Suppressor macrophage treated with lipopolysaccharide for 1 hour (primary cell): ENCODE measurements at places on chromosomes 7 and 10.

DNA sequence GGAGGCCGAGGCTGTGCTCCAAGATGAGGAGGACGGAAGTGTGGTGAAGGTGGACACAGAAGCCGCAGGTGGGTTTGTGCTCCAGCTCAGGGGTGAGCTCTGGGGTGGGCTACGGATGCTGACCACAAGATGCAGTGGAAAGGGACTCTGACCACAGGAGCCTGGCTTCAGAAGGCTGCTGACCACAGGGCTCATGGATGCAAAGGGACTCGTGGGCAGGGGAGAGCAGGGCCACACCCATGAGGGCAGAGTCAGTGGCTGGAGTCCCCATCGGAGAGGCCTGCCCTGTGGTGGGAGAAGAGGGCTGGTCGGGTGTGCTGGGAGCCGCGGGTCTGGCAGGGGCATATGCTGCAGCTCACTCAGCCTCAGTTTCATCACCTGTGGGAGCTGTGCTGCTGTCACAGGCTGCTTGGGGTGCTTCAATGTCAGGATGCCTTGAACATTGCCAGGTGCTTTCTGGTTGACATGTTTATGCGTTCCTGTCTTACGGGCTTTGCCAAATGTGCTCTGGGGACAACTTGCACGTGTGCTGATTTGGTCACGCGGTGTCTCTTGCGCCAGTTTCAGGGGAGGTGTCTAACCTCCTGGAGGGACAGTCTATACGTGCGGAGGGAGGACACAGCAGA lies 13.7 kb downstream of the SCART1 start:
- DNase-seq: no peak

DNA sequence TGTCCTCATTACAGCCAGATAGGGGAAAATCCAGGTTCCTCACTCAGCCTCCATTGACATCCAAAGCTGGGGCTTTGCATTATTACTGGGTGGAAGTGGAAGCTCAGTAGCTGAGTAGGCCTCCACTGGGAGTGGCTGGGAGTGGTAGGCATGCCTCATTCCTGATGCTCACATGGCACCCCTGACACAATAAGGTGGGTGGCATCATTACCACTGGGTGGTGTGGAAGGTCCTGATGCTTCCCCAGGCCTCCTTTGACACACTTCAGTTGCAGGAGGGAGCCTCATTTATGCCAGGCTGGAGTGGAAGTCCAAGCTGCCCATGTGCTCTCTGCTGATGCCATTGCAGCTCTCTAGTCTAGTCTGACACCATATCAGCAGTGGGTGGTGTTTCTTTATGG lies 48.2 kb upstream of the GPR141 start:
- peak; percentile 77 for DNase-seq

GRCh38 chr10:68348265-68348741 lies 15.6 kb upstream of the PBLD start:
- DNase-seq: peak; percentile 51

- peak; percentile 49 for DNase-seq
These were observed 70.1 kb upstream of the CABCOCO1 start for GRCh38 chr10:61592581-61592980.

GRCh38 chr7:79452495-79453265 lies 787 bp downstream of the MAGI2 start:
- DNase-seq: no peak

DNA sequence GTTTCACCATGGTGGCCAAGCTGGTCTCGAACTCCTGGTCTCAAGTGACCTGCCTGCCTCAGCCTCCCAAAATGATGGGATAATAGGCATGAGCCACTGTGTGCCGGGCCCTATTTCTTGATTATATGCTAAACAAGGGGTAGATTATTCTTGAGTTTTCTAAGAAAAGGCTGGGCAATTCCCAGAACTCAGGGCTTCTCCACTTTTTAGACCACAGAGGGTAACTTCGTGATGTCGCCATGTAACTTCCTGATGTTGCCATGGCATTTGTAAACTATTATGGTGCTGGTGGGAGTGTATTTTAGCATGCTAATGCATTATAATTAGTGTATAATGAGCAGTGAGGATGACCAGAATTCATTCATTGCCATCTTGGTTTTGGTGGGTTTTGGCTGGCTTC lies 35.8 kb downstream of the OTUD1 start:
- DNase-seq: peak; percentile 71

DNA sequence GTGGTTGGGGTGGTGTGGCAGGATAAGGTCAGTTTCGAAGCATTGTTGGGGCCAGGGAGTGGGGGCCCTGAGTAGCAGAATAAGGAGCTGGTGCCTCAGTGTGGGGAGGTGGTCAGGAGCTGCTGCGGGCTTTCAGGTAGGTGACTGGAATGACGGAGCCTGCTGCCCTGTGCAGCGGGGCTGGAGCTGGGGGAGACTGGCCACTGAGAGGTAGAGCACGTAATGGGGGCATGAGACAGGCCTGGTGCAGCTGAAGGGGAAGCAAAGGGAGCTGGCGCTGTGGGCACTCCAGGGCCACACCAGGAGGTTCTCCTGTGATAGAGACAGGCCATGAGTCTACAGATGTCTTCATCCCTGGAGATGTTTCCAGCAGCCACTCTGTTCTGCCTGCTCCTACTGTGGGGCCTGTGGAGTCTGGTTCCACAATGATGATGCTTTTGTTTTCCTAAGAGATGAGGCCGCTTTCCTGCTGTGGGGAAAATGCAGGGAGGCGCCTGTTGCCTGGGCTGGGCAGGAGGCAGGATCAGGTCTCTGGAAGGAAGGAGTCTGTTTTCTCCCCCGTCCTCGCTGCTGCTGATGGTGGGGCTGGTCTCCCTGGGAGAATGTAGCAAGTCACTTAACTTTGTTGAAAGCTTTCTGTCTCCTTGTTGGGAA lies 31.1 kb downstream of the NUB1 start:
- DNase-seq: no peak

DNA sequence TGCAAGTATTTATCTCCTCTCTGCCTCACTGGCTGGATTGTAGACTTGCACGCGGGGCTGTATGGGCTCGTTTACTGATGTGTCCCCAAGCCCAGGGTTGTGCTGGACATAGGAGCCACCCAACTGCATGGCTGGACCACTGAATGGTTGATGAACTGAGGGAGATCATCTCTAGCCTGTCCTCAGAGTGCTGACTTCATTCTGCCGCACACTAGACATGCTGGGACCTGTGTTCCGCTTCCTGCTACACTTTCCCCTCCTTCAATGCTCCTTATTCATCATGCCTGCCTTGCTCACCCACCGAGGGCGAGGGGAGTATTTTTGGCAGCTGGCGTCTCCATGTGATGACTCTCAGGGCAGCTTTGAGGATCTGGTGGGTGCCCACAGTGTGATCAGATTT lies 440.2 kb downstream of the GLRX3 start:
- DNase-seq: no peak

- peak; percentile 30 for DNase-seq
These were observed 12.3 kb downstream of the IQUB start for GRCh38 chr7:123522066-123522465.

DNA sequence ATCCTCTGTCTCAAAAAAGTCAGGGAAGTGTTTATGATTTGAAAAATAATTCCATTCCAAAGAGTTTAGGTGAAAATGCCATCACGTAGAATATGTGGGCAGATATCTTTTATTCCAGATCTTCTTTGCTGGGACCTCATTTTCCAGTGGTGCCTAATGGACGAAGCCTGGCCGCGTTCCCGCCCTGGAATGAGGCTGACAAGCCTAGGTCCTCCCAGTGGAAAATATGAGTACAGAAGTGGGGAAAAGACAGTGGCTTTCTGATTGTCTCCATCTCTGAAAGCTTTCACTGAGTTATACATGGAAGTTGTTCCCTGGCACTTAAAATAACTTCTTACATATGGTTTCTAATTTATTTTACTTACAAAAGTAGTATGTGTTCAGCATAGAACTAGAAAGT lies 139.4 kb downstream of the TACC2 start:
- no peak for DNase-seq

GRCh38 chr7:154232700-154233099 lies 180.5 kb downstream of the DPP6 start:
- no peak for DNase-seq

DNA sequence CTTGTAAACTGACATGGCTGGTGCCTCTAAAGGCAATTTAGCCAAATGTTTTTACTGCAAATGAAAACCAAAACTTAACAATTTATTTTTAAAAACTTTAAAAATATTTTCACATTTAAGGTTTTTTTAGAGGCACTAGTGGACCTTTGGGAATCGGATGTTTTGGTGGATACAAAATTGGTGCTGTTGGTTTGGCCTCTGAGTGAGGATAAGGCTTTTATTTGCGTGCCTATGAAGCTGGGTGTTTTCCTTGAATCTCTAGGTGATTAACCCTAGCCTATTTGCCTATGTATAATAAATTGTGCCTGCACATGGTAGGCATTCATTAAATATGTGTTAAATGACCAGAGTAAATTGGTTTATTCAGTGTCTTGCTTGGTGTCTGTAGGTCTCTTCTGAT lies 2.9 kb upstream of the SGCE start:
- DNase-seq: no peak

DNA sequence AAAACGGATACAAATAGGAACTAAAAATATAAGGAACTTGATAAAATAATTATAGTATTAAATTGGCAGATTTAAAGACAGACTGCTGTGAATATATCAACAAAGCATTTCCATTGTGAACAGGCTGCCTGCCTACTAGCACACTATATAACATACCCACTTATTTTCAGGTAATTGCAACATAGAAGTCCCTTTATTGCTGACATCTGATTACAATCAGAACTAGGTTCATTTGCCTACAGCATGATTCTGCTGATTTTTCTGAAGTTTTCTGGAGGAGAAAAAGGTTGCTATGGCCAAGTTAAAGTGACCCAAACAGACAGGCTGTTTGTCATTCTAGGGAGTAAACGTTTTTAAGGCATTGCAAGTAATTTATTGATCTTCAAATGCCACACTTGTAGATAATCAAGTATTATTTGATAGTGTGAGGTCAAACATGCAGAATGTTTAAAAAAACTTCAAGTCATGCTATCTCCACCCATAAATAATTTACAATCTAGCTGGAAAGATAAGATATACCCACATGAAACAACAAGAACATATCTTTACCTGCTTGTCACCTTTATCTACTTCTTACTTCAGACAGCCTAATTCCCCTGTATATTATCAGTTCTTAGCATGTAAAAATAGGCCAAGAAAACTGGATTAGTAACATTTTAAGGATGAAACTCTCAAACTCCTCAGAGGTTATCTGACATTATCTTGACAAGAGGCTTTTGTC lies 40.5 kb downstream of the MTPN start:
- no peak for DNase-seq

DNA sequence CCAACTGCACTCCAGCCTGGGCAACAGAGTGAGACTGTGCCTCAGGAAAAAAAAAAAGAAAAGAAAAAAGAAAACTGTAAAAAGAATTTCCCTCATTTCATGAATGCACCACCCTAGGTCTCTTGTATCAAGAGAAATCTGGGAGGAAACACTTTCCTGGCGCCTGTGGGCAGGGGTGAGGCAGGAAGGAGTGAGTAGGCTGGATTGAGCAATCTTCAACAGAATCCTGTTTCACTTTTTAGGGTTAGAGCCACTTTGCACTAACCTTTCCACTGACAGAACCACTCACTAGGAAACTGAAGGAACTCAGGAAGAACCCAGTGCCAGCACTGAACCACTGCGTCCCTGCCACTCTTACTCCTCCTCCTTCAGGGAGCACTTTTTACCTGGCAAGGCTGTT lies 282.1 kb downstream of the CCDC3 start:
- DNase-seq: peak; percentile 51

GRCh38 chr10:26776258-26776657 lies 78.8 kb downstream of the PDSS1 start:
- no peak for DNase-seq
